ENCODE measurements at places on chromosomes 1 and 21. TPM values are rescaled to one million over a fixed set of nuclear protein-coding genes. Genes with fewer than 3 reads are reported as not detected.

DNA sequence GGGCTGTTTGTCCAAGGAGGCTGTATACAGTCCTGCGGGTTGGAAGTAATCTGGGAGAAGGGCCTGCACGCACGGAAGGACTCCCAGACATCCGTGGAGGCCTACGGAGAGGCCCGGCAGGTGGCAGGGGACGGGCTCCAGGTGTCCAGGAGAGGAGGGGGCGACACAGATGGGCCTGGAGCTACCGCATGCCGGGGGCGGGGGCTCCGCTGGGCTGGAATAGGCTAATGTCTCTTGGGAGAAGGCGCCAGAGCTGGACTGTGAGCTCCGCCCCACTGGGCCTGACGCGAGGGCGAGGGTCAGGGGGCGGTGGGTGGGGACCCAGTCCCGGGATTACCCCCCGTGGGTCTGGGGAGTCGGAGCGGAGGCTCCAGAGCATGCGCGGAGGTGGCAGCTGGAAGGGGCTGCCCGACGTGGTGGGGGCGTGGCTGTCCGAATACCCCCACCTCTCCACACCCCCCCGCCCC lies 659 bp downstream of the AGO1 start:
- peak; percentile 38 for ATAC-seq

- ATAC-seq: no peak
Observed at GRCh38 chr1:196680107-196680506, 28.3 kb downstream of the CFH start.

CD58 gene
- 32.4 TPM for total RNA-seq

- ATAC-seq: no peak
Observed at GRCh38 chr21:30194701-30195299, 21.1 kb downstream of the CLDN8 start.

PTGFRN gene
- 60.0 TPM for total RNA-seq

GRCh38 chr1:44733365-44733764 lies 2.4 kb upstream of the RNU5D-1 start:
- ATAC-seq: no peak

DNA sequence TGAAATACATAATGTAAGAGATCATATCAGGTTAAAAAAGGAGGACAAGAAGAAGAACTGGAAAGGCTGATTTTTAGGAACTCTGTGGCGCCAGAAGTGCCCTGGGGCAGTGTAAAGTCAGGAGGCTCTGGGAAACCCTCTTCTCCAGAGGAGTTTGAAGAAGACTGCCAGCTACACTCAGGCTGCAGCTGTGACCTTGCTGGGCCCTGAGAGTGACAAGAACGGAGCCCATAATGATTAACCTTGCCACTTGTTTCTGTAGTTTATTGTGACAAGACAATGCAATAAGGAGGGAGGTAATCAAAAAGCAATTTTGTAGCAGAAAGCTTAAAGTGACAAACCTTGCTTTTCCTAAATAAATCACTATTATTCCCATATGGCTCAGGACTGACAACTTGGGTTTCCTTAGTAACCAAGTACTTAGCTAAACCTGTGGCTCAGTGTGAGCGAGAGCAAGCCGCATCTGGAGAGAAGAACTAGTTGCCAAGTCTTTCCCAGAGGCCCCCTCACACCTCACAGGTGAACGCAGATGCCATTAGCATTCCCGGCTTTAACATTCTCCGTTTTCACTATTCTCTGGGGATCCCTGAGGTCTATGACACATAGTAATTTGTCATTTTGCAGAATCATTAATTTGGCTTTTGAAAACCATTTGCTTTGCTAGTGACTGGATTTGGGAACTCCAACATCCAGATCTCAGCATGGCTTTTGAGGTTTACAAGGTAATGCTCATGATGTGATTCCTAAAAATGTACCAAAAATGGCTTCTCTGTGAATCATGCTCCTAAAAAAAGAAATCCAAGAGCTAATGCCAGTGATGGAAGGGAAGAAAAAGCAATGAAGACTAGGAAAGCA lies 115.9 kb downstream of the OMA1 start:
- ATAC-seq: no peak

ZBTB21 gene
- total RNA-seq: 6.6 TPM

DNA sequence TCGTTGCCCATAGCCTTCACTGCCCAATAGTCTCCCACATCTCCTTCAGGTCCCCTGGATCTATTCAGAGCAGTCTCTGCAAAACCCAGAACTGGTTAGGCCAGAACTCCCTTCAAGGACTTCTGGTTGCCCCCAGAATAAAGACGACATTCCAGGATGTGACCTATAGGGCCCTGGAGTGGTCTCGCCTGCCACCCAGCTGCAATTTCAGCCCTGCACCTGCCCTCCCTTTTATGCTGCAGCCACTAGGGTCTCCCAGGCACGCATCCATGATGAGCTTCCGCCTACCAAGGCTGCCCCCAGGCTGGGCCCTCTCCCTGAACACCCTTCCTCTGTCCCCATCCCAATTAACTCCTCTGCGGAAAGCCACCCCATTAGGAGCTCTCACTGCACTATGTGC lies 7.2 kb upstream of the TSPEAR start:
- no peak for ATAC-seq

DNA sequence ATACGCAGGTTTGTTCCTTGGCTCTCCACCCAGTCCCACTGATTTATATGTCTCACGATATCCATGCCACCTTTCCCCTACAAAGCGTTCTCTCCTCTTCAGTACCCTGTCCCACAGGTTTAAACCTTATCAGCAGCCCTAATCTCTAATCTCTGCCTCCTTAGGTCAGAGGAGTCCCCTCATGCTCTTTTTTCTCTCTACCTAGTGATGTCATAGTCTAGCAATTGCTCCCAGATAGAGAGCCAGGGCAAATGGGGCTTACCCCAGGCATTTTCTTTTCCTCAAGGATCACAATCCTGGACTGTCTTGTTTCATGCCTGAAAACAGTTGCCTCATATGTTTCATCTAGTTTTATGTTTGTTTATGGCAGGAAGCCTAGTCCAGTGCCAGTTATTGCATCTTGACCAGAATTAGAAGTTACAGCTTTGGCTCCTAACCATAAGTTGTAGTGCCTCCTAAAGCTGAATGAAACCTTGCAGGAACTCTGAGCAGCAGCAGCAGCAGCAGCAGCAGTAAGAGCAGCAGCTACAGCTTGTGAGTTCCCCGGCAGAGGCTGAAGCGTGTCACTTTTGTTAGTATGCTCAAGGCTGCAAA lies 26.7 kb upstream of the TP53BP2 start:
- no peak for ATAC-seq

DNA sequence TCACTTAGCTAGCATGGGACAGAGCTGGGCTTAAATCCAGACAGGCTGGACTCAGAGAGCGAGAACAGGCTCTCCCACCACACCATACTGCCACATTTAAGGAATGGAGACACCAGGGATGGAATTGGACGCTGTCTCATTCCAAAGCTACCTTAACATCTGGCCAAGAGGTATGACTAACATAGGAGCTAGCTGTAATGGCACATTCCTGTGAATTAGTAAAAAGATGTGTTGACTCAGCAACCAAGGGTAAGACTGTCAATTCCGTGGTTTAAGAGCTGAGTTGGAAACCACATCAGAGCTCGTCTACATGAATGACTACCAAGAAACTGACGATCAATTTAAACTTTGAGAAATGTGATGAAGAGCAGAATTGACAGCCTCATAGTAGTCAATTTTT lies 8.3 kb upstream of the TNFRSF9 start:
- no peak for ATAC-seq

DNA sequence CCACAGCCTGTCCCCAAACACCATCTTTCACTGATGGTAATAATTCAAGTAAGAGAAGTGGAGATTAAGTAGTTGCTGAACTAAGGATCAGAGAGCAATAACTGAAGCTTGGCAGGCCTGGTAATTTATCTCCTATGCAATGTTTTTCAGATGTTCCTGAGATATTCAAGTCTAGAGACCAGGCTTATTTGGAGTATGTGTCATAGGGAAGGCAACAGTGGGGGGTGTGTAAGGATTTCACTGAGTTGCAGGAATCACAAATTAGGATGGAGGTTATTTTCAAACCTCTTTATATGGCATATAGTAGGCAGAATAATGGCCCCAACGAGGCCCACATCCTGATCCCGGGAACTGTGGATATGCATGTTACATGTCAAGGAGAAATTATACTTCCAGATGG lies 171.7 kb downstream of the KCNJ6 start:
- no peak for ATAC-seq

VWA1 gene
- total RNA-seq: 59.8 TPM

DNA sequence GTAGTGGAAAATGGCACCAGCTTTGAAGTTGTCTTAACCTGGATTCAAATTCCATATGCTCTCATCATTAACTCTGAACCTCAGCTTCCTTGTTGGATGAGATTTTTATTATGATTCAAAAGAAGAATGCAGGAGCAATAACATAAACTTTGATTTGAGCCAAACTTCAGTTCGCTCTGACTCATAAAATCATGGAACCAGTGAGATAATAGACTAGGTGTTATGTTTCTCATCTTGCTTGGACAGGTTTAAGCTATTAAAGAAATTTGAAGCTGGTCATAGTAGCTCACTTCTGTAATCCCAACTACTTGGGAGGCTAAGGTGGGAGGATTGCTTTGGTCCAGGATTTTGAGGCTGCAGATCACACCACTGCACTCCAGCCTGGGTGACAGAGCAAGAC lies 172.8 kb downstream of the CLEC20A start:
- ATAC-seq: no peak

GRCh38 chr1:14539953-14540563 lies 58.4 kb upstream of the KAZN start:
- ATAC-seq: no peak

- ATAC-seq: no peak
Observed at GRCh38 chr1:24179251-24179840, 7.7 kb downstream of the IFNLR1 start.

ADAMTS5 gene
- total RNA-seq: 16.8 TPM

- no peak for ATAC-seq
Observed at GRCh38 chr1:48555271-48555670, 83.3 kb upstream of the SPATA6 start.
